Activated naive CD8-positive, alpha-beta T cell treated with anti-CD3 and anti-CD28 coated beads for 36 hours (primary cell): ENCODE measurements at places on chromosomes 16 and 17. TPM values are rescaled to one million over a fixed set of nuclear protein-coding genes. Genes with fewer than 3 reads are reported as not detected.
A peak's percentile ranks its signal among the peaks of the same experiment; 100 is the strongest.

DNA sequence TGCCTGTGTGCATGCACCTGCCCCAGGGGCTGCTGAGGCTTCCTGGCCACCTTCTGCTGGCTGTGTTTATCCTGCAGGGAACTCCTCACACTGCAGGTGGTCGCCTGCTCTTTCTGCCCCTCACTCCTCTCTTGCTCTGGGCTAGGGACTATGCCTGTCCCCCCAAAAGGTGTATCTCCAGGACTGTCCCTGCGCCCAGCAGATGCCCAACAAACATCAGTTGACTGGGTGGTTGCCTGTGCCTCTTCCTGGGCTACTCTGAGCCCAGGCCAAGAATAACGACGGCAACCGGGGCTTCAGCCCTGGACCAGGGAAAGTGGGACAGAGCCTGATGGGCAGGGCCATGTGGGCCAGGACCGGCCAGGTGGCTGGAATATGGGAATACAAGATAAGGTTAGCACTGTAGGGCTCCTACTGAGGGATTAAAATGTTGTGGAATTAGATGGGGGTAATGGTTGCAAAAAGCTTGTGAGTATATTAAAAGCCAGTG is 55.4 kb downstream of the VAC14 start:
- peak overlapping the region; percentile 79 for H3K27ac ChIP-seq
- no peaks in the 10 kb centered on the region for H3K27me3 ChIP-seq
- DNase-seq: no peak
- H3K4me1 ChIP-seq: peaks cover 36% of the 10 kb centered on the region

The IL34 gene
- total RNA-seq: 0.22 TPM

The TANC2 gene
- 4.2 TPM for total RNA-seq

The KRTAP4-6 gene
- total RNA-seq: not detected

GRCh38 chr17:79933863-79934652 is 94.8 kb upstream of the CBX4 start:
- no peak overlapping the region for H3K27ac ChIP-seq
- H3K27me3 ChIP-seq: peaks cover 53% of the 10 kb centered on the region
- DNase-seq: no peak
- H3K36me3 ChIP-seq: no peaks in the 10 kb centered on the region
